ENCODE measurements at places on chromosomes 5 and 9.

GRCh38 chr5:83701886-83702285 is 18.8 kb downstream of the HAPLN1 start:
- DNase-seq: no peak

DNA sequence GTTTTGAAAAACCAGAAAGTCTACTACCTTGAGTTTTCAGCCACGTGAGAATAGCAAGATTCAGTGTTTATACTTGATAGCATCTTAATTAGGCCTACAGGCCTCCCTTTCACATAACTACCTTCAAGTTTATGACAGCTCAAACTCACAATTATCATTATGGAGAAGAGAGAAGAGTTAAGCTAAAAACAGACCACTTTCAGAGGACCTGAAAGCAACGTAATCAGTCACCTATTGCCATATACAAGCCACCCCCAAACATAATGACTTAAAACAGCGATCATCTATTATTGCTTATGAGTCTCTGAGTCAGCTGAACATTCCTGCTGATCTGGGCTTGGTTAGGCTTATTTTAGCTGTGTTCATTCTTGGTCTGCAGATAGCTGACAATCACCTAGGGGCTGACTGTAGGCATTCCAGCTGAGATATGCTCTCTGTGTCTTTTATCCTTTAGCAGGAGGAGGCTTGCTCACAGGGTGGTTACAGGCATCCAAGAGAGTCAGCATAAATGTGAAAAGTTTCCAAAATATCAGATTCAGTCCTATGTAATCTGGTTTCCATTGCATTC is 130.9 kb downstream of the COX7C start:
- DNase-seq: no peak

DNA sequence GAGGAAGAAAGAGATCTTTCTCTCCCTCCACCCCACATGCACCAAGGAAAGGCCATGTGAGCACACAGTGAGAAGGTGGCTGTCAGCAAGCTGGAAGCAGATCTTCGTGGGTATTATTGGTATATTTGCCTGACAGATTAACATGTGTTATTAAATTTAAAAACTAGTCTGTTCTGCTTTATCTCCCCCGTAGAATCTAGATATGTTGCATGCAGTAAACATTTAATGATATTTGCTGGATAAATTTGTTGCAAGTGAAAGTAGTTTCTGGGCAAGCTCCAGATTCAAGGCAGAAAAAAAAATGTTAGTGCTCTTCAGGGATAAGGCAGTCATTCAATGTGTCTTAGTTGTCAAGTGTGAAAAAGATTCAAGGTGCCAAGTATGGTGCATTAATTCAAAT is 215.0 kb upstream of the TAS2R1 start:
- DNase-seq: no peak

DNA sequence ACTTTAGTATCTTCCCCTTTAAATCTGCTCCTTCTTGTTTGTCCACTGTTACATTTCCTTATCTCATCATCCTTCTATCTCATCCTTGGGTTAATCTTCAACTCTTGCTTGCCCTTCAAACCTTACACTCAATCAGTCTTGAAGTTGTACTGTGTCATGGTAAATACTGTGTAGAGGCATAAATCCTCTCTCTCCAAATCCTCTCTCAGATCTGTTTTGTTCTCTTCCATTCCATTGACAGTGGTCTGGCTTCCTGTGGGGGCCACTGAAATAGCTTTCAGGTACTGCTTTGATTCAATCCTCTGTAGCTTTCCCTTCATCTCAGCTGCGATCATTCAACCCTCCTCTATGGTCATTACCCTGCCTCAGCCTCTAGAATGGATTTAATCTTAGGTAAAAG is 104.0 kb downstream of the PLCXD3 start:
- DNase-seq: no peak

DNA sequence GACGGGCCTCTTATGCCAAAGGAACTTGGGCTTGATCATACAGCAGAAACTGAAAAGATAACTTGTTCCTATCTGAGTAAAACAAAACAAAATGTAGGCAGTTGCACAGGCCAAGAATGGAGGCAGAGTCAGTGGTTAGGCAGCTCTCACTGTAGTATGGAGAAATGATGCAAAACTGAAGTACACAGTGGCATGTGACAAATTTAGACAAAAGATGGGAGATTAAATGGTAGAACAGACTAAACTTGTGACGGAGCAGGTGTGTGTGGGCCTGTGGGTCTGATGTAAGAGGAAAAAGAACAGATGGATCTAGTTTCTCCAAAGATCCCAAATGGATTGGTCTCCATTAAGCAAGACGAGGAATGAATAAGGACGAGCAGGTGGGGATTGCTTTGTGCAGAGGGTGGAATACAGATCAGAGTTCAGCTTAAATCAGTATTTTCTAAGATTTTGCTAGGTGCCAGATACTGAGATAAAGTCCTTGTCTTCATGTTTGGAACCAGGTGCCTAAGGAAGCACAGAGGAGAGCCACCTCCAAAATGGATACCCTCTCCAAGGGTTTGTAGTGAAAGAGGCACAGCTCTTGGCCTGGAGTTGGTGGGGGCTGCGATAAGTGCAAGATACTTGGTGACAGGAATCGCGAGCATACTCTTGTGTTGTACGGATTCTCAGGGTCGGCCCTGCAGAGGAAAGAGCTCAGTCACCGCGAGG is 722 bp upstream of the DCP2 start:
- no peak for DNase-seq

DNA sequence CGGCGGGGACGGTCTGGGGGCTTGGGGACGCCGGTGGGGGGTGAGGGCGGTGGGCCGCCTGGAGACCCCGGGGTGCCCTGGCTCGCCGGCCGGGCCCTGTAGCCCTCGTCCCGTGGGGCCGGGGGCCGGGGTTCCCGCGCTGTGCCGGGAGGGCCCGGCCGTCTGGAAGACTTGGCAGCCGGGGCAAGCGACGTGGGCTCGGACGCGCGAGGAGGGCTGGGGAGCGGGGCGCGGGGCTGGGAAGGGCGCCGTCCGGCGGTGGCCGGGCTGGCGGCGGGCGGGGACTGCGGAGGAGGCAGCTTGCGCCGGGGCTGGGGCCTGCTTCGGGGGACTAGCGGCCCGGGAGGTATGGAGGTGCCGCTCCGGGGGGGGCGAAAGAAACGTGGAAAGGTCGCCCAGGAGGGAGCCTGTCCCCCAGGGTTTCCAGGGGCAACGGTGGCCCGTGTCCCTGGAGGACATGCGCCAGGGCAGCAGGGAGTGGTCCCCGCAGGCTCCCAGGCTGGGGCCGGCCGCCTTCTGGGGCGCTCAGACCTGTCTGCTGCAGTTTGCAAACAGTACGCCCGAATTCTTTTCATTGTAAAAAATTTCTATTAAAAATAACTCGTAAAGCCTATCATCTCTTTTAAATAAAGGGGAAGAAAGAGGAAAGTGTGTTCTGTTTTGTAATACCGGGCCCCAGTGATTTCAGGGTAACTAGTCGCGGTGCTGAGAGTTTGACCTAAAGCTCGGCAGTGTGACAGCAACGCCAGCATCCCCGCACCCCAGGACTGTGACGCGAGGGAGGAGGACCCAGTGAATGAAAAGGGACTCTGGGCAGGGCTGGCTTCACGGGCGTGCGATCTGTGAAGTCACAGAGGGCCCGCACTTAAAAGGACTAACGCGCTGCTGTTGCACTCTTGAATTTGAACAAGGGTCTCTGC is 752 bp upstream of the ANKH start:
- peak; percentile 10 for DNase-seq

- DNase-seq: no peak
Measured at GRCh38 chr9:76687861-76688391, 76.3 kb upstream of the PCA3 start.

DNA sequence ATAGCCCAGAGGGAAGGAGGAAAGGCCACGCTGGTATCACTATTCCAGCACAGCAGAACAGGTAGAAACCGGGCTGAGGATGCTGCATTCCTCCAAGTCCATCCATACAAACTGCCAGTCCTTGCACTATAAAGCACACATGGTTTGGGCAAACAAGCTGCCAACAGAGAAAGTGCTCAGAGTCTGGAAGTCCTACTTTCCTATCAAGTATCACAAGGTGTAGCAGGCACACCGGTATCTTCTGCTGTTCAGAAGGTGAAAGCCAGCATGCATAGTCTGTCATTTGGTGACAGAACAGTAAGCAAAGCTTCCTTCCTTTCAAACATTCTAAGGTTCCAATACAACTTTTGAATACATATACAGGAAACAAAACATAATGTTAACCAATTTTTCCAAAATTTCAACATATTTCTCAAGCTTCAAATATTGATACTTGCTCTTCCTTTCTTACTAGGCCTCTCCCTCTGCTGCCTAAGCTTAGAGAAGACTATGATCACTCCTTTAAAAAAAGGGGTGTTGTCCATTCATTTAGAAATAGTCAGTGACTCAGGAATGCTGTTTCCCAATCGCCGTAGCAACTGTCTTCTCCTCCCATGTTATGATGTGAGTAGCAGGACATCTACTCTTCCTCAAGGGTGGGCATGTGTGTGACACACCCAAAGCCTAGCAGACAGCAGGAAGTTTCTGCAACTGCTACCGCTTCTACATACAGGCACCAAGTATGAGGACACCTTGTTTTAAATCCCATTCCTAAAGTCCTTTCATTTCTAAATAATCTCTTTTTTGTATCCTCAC is 14.7 kb downstream of the DIAPH1 start:
- DNase-seq: no peak

DNA sequence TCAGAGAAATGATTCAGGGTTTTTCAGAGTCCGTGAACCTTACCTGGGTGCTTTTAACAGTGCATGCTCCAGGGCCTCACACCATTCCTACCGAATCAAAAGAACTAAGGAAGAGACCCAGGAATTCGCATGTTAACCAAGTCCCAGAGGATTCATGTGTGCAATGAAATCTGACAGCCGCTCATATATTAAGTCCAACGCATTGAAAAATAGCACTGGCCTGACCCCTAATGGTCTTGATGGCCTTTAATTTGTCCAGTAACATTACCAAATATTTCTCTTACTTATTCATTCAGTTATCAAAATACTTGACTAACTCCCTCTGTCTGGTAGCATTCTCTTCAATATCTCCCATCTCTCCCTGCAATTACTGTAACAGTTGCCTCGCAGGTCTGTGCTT is 55.0 kb upstream of the MARCHF11 start:
- no peak for DNase-seq

GRCh38 chr5:109922381-109922995 is 232.8 kb downstream of the MAN2A1 start:
- DNase-seq: no peak

DNA sequence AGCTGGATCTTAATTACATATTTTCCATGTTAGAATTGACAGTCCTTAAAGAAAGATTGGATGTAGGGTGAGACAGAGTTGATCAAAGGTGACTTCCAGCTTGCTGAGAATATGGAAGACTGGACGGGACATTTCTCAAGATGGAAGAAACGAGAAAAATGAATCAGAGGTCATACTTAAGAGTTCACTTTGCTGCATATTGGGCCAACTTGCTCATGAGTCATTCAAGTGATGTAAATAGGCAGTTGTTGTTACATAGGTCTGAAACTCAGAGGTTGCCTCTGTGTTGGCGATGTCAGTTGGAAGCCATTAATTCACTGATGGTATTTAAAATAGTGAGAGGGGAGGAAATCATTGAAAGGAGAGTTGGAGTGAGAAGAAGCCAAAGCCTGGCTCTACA is 132.8 kb downstream of the CD180 start:
- no peak for DNase-seq

- DNase-seq: no peak
Measured at GRCh38 chr9:133246562-133246961, 28.4 kb downstream of the ABO start.

DNA sequence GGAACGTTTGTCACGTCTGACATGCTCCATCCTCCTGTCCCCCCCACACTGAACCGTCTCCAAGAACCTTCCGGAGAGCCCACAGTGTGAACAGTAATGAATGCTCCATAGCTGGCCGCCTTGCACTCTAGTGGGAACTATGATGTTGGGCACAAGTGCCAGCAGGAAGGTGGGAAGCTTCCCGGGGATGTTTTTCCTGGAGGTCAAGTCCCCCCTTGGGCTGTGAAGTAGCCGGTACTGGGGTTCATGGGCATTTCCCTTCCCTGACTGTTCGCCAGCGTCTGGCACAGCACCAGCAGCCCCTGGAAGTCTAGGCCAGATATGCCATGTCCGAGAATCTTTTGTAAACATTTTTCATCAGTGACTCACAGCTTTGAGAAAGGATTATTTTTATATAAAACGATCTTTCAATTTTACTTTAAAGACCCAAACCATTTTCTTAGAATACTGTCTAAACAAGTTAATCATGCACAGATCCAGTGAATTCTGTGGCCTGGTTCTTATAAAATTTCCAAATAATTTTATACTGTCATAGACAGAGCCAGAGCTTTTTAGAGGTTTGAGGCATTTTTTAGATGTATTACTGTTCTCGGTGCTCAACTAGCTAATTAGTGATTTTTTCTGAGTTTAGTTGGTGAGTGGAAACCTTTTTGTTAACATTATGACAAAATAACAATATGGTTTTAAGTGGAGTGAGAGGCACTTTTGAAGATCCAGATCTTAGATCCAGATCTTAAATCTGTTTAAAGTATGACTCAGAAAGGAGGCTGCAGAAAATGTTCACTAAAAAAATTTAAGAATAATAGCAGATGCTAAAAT is 11.6 kb downstream of the ABL1 start:
- DNase-seq: no peak

GRCh38 chr5:141298376-141298775 is 5.5 kb downstream of the SLC25A2 start:
- no peak for DNase-seq

GRCh38 chr5:143759396-143760130 is 52.4 kb upstream of the HMHB1 start:
- DNase-seq: no peak

DNA sequence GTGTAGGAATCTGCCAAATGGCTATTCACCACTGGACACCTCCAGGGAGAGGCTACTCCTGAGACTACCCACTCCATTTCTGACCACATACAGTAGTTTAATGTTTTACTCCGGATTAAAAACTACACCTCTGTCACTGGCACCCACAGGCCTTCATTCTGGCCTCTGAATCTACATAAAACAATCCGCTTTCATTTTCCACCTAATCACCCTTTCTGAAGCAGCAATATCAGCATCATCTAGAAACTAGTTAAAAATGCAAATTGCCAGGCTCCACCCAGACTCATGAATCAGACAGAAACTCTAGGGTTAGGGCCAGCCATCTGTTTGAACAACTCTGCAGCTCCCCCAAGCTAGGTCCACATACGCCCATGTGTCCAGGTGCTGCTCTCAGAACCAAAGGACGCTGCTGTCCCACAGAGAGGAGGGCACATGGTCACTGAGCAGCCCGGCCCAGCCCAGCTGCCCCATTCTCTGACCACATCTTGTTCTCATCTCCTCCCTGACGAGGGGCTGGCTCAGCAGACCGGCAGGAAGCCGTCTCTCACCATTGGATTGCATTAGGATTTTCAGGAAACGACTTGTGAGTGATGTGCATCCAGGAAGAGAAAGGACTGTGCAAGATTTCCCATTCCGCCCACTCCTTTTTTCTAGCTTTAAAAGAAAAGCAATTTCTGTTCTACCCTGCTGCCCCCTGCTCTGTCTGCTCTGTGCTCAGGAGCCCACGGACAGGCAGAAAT is 34.7 kb downstream of the ADAM19 start:
- DNase-seq: peak; percentile 48

DNA sequence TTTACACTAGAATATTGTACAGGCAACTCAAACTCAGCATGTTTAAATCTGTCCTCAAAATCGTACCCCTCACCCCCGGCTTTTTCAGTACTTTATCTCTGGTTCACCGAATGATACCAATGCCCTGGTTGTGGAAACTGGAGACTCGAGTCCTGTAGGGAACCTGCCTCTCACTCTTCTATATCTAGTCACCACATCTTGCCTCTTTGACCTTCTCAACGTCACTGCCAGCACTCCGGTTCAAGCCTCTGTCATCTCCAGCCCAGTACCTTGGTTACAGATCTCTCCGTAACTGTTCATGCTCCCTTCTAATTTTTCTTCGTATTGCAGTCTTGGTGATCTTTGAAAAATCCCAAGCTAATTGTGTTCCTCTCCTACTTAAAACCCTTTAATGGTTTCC is 6.7 kb downstream of the SLC44A1 start:
- no peak for DNase-seq

- DNase-seq: no peak
Measured at GRCh38 chr9:25602400-25603044, 75.7 kb downstream of the TUSC1 start.
